Pericardium fibroblast (primary cell): ENCODE measurements at places on chromosomes 13 and 19. TPM values are rescaled to one million over a fixed set of nuclear protein-coding genes. Genes with fewer than 3 reads are reported as not detected.

Gene KRI1
- total RNA-seq: 11.3 and 14.1 TPM in 2 replicates

Gene CLIP3
- 18.4 and 29.3 TPM in 2 replicates for total RNA-seq

Gene CRX
- total RNA-seq: not detected in 2 replicates

Gene IRGC
- not detected in 2 replicates for total RNA-seq

Gene GPR108
- total RNA-seq: 54.6 and 70.1 TPM in 2 replicates
